OCI-M1 (cell line): ENCODE measurements at places on chromosomes 2 and 18.

GRCh38 chr2:105611811-105612424, 132.8 kb upstream of the NCK2 start:
- no peak for DNase-seq

DNA sequence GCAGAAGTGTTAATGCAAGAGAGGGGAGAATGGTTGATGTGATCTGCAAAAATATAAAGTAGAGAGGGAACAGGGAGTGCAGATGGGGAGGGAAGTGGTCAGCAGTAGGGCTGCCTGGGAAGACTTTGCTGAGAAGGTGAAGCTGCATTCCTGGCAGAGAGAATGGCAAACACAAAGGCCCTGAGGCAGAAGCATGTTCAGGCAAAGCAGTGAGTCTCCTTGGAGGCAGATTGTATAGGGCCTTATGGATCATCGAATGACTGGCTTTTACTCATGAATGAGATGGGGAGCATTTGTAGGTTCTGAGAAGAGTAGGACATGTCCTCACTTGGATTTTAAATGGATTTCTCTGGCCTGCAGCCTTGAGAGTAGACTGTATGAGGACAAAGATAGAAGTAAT, 9.5 kb downstream of the ITGA6 start:
- DNase-seq: no peak

DNA sequence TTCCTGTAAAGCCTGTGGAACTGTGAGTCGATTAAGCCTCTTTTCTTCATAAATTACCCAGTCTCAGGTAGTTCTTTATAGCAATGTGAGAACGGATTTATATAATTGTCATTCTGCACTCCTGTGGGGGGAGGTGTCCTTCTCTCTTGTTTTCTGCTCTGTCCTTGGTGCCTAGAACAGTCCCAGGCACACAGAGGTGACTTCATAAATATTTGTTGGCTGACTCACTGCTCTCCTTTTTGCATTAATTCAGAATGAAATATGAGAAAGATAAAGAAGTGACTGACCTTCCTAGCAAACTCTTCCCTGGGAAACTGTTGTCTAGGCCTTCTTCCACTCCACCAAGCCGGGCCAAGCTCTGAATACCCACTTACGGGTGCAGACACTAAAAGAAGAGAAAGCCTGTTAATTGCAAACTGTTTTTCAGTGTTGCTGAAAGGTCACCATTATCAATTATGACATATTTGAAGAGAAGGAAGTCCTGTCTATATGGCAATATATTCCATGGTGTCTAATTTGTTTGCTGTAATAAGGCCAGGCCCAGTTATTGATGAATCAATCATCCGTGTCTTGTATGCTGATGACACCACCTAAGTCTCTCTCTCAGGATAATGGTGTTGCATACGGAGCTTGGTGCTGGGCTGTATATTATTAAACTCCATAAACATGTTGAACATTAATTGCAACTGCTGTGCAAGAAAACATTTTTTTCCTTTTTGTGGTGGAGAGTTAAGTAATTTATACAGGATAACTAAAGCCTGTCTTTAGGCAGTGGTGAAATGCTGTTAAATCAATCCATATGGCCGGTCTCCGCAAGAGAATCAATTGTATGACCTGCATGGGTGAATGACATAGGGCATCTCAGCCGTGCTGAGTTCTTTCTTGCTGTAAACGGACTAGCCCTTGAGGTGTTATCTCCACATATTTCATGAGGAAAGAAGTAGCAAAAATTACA, 567.5 kb downstream of the SLC4A3 start:
- no peak for DNase-seq

DNA sequence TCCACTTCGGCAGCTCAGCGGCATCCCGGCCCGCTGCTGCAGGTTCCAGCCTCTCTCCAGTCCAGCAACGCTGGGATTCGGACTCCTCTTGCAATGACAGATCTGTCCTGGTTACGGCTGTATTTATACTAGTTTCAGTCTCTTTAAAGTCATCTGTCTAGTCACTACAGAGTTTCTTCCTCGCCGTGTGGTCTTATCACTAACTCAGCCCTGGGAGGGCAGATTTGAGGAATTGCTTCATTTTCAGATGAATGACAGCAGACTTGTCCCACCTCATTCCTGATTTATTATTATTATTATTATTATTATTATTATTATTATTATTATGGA, 2.2 kb downstream of the KLHL29 start:
- DNase-seq: peak; percentile 34

GRCh38 chr2:126655500-126656430, at the start of gene GYPC:
Gene GYPC, plus strand, starts transcription at chr2:126656158. Its CDS starts 106 bp downstream, at chr2:126656264.
- DNase-seq: peak; percentile 82

GRCh38 chr2:65043001-65043400, 13.2 kb upstream of the CEP68 start:
- no peak for DNase-seq

- no peak for DNase-seq
Measured at GRCh38 chr2:128940378-128940777, 621.7 kb upstream of the HS6ST1 start.

DNA sequence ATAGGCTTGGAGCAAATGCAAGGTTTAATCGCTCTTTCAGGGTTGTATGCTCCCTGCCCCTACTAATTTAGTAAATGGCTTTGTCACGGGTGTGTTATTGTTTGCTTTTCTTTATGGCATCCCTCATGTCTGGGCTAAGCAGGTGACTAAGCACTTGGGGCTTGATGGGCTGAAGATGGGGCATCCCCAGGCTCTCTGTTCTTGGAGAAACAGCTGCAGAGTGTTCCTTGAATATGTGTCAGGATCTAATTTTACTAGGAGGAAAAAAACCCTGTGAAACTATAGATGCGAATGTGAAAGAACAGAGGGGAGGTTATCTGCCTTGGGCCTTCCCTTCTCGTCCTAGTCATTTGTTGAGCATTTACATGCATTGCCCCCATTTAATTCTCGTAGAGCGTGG, 94.7 kb upstream of the TAF1B start:
- no peak for DNase-seq

DNA sequence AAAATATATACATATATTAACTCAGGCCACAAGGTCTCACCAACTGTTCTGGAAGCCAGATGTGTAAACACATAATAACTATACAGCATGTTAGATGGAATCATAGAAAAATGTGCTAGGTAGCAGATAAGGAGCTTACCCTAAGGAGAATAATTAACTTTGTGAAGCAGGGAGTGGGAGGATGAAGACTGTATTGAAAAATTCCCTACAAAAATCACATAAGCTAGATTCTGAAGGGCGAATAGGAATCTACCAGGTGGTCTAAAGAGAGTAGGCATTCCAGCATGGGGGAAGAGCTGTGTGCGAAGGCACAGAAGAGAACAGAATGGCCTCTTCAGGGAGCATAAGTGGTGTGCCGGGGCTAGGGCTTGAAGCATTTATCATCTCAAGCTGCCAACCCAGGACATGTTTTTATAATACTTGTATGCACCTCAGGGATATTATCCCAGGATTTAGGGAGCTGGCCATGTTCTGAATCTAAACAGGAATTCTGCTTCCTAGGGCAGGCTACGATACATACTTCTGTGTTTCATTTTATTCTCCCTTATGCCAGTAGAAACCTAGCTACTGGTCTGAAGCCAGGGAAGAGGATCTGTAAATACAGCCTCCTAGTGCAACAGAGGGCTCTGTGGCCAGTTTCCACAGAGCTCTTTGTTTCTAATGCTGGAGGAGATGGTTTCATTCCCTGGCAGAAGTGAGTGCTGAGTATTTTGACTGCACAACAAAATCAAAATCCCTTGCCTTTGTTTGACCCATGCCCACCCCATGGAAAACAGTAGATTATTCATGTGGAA, 56.7 kb downstream of the NEMP2 start:
- DNase-seq: peak; percentile 38

DNA sequence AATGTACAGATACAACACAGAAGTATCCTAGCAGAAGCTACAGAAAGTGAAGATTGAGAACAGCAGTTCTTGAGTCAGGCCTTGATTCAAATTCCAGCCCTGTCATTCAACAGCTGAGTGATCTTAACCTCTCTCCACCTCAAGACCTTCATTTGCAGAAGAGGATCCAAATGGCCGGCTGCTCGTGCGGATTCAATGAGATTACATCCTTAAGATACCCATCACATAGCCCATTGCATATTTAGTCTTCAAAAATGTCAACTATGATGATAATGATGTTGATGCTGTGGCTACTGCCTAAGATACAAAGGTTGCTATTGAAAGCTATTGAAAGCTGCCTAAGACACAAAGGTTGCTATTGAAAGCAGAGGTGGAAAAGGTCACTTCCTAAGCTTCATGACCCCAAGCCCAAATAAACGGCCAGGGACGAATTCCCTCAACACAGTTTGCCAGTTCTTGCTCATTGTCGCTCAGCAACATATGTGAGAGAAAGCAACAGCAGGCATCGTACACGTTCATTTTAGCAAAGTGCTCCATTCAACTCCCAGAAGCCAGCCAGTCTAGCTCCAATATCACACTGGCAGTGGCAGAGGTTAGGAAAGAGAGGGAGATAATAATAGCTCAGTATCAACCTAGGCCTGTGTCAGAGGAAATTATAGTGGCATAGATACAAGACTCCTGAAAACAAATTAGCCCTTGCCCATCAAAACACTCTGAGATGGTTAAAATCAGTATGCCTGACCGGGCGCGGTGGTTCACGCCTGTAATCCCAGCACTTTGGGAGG, 36.1 kb downstream of the MRPL35 start:
- DNase-seq: no peak

GRCh38 chr2:134586326-134586965, 132.4 kb downstream of the TMEM163 start:
- DNase-seq: no peak

DNA sequence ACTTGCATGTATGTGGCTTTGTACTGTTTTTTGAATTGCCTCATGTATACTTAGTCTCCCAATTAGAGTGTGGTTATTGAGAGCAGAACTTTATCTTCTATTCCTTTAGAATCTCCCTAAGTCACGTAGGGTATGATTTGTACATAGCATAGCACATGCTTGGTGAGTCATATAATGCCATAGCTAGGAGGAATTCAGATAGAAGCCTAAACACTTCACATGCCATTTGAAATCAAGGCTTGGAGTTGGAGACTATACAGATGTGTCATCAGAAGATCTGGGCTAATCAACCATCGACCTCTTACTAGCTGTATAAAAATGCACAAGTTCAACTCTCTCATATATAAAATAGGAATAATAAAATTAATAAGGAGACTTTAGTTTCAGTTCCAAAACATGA, 222.6 kb upstream of the ST6GAL2 start:
- DNase-seq: no peak

DNA sequence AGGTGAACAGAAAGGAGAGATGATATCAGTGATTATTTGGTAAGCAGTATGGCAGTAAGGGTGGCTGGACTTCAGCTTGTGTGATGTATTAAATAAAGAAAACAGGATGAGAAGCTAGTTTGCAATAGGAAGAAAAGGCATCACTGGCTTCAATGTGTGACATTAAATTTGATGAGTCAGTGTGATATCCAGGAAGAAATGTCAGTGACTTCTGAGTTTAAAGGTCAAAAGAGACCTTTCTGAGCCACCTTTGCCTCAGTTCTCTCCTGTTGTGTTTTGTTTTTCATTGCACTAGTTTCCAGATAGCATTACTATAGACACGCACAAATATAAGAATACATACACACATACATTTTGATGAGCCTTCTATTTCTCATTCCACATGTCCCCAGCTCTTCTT, 105.6 kb downstream of the PIGN start:
- DNase-seq: no peak

DNA sequence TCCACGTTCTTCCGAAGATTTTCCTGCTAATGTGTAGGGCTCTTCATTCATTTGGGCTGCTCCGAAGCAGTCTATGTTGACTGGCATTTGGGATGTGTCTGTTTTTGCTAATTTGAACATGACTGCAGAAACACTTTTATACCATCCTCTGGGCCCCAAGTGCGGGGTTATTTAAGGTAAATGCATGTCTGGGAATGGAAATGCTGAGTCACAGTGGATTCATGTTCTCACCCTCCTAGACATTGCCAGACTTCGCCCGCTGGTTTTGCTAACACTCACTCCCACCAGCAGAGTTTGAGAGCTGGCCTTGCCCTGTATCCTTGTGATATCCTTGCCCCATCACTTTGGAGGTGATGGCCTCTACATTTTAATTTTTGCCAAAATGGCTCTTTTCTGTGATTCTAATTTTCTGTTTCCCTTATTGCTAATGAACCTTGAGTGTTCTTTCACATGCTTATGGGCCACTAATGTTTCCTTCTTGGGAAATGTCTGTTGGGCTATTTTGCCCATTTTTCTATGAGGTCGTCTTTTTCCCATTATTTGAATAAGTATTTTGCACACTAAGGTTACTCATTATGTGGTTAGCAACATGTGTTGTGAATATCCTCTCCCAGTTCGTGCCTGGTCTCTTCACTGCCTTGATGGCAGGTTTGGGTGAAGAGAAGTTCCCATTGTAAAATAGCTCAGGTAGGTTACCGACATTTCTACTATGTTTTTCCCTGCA, 204.1 kb downstream of the GLI2 start:
- DNase-seq: peak; percentile 68

GRCh38 chr2:221203856-221204255, 368.2 kb downstream of the EPHA4 start:
- no peak for DNase-seq

- no peak for DNase-seq
Measured at GRCh38 chr2:147469471-147469870, 375.4 kb upstream of the ACVR2A start.

GRCh38 chr2:68124321-68124720, 33.4 kb upstream of the PNO1 start:
- no peak for DNase-seq

DNA sequence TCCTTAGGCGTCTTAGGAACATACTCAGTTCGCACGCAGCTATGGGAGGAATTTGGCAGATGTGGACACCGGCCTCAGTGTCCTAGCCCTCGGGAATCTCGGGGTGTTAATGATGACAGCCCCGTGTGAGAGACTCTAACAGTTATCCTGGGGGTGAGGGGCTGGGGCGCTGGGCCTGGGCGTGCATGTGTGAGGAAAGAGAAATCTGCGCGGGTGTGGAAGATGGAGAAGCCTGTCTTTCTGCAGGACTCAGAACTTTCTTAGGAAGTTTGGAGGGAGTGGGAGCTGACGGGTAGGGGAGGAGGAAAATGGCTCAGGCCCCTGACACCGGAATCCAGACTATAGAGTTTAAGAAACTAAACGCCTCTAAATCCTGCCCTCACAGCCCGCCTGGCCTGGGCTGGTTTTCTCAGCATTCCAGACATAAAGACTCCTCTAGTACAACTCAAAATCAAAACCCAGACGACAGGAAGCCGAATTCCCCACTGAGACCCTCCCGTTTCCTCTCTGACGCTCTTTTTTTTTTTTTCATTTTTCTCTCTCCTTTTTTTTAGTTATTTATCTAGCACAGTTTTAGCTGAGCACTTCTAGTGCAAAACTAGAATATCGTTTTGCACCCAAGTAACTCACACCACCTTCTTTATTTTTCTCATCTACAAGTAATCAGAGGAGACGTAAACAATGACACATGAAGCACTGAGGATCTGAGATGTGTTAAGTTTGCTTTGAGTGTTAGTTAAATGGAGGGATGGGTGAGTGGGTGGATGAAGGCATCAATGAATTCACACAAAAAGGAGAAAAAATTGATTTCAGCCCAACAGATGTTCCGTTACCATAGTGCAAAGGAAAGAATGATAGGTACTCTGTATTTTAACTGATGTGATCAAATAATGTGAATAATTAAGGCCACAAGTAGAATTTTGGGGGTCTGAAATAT, 1.2 kb upstream of the HAAO start:
- DNase-seq: no peak

GRCh38 chr2:4898706-4899105, 793.5 kb upstream of the SOX11 start:
- no peak for DNase-seq
